Activated naive CD8-positive, alpha-beta T cell treated with anti-CD3 and anti-CD28 coated beads, Interleukin-2, amount 10 ng/mL, durations not matched to agents 7 days and 5 days (primary cell): ENCODE measurements at places on chromosomes 6 and 20. TPM values are rescaled to one million over a fixed set of nuclear protein-coding genes. Genes with fewer than 3 reads are reported as not detected.

GRCh38 chr6:140627002-140627401 lies 1252.6 kb upstream of the CITED2 start:
- DNase-seq = no peak

DNA sequence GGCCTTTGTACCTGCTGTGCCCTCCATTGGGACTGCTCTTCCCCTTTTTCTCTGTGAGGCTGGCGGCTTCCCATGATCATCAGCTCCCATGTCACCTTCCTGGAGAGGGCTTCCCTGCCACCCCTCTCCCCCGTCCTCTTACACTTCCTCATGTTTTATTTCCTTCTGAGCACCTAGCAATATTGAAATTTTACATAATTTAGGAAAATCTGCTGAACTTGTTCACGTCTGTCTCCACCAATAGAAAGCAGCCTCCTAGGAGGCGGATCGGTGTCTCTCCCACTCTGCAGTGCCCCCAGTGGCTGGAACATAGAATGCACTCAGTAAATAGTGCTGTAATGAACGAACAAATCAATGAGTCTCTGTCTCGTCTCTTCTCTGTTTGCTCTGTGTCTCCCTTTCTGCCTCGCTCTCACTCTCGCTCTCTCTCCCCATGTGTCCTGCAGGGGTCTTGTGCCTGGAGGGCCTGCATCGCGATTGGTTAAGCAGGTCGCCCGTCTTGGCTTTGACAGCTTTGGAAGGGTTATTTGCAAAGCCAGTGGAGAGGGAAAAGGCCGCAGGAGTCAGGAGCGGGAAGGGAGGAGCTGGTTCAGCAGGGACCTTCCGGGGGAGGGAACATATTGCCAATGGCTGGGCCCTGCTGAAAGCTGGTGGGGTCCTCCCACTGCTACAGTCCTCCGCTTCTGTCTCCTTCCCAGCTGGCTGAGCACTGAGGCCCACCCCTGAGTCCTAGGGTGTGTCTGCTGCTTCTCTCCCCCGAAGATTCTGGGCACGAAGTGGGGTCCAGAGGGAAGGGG lies 12.1 kb upstream of the OCSTAMP start:
- DNase-seq = peak; percentile 57

DNA sequence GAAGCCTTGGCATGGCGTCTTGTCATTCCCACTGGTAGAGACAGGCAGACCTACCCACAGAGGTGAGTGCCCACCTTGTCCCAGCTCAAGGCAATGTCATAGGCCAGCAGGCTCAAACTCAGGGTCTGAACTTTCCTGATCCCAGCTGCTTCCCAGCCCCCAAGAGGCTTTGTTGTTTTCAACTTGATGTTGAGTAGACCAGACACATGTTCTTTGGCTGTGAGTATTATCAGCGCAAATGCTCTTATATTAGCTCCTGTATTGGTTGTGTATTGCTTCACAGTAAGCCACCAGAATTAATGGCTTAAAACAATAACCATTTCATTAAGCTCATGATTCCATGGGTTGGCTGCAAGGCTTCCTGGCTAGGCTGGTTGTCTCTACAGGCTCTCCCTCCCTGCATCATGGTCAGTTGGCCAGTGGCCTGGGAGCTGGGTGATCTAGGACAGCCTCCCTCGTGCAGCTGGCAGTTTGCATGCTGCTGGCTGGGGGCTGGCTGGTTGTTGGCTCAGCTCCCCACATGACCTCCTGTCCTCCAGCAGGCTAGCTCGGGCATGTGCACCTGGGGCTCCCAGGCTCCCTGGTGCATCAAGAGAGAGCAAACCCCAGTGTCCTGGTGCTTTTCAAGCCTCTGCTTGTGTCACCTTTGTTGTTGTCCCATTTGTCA lies 21.6 kb downstream of the TOX2 start:
- DNase-seq = no peak

DNA sequence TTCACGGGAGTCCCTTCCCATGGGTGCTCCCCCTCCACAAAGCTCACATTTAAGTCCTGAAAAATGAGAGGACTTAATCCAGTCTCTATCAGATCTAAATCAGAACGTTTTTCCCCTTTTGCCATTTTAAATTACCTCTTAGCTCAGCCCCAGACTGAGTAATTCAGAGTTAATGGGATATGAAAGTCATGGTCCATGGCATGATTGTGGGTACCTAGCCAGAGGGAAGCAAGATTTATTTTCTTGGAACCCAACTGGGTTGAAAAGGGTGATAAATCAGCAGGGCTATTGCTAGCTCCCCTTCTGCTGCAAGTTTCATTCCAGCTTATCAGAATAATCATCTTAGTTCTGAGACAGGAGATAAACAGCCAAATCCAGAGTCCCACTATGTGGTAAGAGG lies 320.2 kb upstream of the CHD6 start:
- no peak for DNase-seq

DNA sequence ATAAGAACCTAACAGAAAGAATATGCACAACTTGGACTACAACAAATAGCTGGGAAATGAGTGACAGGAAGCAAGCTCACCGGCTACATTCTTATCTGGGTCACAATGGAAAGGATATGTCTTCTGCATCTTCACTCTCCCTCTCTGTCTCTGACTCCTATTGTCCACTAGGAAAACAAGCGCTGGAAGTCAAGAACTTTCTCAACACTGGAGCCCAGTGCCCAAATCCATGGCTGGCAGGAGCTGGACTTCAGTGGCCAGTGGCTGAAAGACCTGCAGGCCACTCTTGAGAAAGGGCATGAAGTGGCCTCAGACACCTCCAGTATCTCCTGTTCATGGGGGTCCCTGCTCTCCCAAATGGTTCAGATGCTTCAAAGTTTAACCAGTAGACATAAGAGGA lies 62.0 kb downstream of the FAM50B start:
- no peak for DNase-seq

DNA sequence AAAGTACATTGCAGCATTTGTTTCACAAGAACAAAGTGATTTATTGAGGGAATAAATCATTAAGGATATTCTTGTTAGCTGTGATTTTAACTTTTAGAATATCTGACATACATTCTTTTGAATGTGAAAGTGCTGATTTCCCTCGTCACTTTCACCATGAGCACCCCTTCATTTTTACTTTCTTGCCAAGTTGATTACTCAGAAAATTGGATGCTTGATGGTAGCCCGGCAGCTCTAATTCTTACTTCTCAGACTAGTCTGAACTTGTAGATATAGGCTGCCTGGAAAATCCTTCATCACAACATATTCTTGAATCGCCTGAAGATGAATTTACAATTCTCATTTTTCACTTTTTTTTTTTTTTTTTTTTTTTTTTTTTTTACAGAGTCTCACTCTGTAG lies 147.1 kb upstream of the SMLR1 start:
- DNase-seq = no peak

DNA sequence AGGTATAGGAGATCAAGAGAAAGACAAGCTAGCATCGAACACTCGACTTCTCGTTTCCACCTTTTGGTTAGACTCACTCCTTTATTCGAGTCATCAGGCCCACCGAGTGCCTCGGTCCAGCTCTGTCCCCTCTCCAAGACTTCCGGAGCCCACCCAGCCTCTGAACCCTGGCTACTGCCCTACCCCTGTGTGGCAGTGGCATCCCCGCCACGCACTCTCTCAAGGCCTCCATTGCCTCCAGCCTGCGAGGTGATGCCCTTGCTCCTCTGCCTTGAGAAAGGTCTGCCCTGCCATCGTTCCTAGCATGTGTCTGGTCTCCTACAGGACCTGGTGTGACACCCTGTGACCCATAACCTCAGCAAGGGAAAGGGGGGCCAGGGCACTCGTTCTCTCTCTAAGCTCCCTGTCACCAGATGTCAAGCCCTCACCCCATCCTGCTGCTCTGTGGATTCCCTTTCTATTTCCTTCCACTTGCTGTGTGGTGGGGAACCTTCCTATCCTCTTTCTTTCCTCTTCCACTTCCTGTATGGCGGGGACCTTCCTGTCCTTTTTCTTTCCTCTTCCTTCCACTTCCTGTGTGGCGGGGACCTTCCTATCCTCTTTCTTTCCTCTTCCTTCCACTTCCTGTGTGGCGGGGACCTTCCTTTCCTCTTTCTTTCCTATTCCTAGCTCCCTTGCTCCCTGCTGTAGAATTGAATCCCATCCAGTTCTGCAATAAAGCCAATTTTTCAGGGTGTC lies 44.7 kb upstream of the QKI start:
- no peak for DNase-seq

GRCh38 chr20:43450841-43451799 lies 6.6 kb upstream of the SRSF6 start:
- no peak for DNase-seq

DNA sequence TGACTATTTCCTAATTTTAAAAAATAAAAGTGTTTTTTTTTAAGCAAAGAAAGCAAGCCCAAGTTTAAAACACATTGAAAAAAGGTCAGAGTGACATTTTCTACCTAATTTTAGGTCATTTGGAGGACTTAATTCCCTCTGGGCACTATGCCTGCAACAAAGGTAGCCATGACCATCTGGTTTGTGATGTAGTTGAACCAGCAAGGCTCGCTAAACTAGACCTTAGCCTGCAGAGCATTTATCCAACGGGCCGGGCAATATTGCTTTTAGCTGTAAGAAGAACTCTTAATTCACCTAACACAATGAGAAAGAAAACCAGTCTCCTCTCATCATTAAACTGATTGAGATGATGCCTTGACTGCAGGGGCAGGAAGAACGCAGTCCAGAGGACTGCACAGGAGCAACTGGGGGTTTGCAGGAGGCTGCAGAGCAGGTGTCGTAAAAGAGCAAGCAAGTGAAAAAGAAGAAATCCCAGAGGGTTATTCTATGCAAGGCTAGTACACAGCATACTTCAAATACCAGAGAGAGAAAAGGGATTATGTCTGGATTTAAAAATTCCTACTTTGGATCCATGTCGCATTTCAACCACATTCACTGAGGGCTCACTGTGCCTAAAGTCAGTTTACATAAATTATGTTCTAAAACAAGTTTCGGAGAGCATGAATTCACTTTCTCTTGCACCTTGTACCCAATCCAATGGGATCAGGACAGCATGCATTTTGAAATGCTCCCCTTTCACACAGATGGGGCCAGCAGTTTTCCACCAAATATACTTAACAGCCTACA lies 12.8 kb downstream of the TRAF3IP2 start:
- no peak for DNase-seq

DNA sequence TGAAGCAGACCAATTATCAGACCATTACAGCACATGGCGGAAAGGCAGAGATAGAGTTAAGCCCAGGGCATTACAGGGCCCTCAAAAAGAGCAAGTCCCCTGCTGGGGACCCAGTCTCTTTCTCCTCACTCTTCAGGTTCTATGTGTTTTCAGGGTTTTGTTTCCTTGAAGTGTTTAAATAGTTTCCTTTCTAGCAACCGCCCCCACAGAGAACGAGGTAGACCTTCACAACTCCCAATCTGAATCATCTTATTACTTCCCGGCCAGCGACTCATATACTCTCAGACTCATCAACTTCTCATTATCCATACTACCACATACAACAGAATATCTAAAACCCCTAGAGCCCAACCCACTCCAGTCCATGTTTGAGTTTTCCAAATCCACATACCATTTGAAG lies 526.6 kb upstream of the ARID1B start:
- DNase-seq = no peak

DNA sequence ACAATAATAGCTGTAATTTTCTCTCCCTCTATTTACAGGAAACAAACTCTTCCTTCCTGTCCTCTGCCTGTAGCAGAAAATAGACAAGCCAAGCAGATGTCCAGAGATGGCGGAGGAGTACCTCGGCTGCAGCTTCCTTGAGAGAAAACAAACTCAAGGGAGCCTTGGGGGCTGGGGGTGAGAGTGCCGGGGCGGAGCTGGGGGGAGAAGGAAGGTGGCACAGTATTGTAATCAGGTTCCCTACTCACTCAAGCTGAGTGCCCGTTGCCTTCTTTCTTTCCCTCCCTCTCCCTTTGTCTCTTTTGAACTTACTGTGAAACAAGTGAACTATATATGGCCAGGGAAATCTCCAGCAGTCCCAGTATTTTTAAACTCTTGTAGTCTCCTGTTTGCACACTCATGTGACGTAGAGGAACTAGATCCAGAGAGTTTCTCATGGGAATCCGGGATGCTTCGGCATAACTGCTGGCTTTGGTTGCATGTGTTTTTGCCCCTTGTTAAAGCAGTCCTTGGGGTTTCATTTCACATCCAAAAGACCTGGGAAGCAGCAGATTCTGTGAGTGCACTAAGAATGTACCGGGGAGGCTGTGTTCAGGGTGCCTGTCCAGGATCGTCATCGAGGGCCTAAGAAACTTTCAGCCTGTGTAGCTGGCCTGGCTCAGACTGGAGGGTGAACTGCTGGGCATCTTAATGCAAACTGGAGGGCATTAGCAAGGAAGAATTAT lies 44.6 kb upstream of the HDDC2 start:
- no peak for DNase-seq

DNA sequence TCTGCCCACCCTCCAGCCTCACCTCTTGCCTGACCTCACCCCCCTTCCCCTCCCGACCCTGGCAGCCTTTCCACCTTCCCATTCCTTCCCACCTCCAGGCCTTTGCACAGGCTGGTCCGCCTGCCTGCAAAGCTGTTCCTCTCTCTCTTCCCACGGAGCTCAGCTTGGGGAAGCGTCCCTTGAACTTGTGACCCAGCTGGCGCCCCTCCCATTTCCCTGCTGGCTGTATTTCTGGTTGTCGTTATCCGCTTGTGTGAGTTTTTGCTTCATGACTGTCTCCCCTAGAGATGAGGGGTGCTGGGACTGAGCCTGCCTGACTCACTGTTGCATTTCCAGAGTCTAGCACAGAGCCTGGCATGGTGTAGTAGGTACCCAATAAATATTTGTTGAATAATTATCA lies 32.5 kb downstream of the VSTM2L start:
- no peak for DNase-seq

DNA sequence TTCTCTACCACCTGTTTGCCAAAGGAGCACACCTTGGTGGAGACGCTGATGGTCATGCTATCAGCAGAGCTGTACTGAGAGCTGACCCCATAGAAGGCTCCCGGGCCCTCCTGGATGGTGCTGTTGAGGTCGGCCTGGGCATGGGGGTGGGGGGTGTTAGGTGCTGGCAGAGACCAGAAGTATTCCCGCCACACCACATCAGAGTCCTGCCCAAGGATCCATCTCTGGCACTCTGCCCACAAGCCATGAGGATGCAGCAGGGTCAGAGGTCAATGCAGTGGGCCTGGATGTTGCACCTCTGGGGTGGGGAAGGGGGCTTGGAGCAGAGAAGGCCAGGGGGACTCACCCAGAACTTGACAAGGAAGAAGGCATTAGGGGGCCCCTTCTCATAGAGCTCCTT lies 7.4 kb downstream of the RPL10A start:
- no peak for DNase-seq

GRCh38 chr6:126531286-126531685 lies 191.4 kb downstream of the CENPW start:
- no peak for DNase-seq

DNA sequence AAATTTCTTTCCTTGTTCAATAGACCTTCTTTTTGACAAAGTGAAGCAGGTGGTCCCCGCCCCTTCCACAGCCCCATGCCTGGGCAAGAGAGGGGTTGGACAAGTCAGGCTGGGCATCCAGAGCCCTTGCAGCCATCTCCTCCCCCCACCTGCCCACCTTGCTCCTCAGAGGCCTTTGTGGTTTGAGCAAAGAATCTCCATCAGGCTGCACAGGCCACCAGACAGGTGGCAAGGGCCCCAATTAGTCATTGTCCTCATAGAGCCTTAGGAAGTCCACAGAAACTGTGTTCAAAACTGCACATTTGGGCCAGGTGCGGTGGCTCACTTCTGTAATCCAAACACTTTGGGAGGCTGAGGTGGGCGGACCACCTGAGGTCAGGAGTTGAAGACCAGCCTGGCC lies 1.5 kb upstream of the MAPK13 start:
- DNase-seq = no peak

FRK gene
- 0.03 TPM for total RNA-seq

F13A1 gene
- total RNA-seq = 0.34 TPM

TCF21 gene
- not detected for total RNA-seq

MCHR2 gene
- total RNA-seq = not detected

RAET1G gene
- not detected for total RNA-seq

GUCA1A gene
- not detected for total RNA-seq

DACT2 gene
- total RNA-seq = not detected

NOX3 gene
- total RNA-seq = not detected
